Retina (tissue), 1 donor: ENCODE measurements at places on chromosomes 1 and 21.
A peak's percentile ranks its signal among the peaks of the same experiment; 100 is the strongest.

DNA sequence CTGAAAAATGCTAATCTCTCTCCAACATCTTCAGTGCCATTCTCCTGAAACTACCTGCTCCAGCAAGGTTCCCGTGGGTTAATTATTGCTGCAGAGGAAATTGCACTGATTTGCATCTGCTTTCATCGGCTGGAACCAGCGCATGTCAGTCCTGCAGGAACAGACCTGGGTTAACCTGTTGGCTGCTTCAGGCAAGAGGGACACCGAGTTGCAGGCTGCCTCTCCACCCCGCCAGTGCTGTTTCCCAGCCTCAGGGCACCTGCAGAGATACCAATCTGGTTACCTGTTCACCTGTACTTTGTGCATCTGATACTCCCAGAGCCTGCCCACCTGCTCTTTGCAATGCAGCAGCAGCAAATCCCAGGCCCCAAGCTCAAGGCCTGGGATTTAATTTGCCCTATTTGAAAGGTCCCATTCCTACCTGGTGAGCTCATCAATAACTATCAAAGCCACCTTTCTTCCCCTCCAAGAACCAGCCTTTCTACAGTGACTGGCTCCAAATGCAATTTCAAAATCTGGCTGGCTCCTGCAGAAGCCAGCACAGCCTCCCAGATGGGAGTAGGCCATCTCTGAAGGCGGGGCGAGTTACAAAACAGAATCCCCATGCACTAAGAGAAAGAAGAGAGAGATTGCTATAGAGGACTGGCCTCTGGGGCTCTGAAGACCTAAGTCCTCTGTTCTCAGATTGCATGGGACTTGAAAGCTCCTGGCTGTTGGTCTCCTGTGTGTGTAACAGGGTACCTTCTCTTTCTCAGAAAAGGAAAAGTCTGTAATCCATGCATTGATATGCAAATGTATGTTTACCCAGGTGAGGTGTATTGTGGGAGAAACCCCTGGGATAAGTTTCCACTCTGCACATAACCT is 67.8 kb downstream of the TOMM20 start:
- no peak for DNase-seq

DNA sequence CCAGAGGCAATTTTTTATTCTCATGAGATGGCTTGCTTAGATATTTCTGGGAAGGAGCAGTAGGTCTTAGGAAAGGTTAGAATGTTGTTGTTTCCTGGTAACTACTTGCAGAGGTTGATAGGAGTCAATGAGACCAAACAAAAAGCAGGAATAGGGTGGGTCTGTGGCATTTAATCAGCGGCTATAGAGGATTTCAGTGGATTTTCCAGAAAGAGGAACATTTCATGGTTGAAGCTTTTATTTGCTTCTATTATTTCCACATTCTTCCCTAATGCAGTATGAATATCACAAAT is 111.3 kb upstream of the PALMD start:
- no peak for DNase-seq

- no peak for DNase-seq
Measured at GRCh38 chr1:229812693-229813092, 186.6 kb downstream of the URB2 start.

- no peak for DNase-seq
Measured at GRCh38 chr1:156419854-156420204, 50.8 kb downstream of the RHBG start.

- no peak for DNase-seq
Measured at GRCh38 chr1:183105449-183105848, 80.6 kb upstream of the LAMC2 start.

DNA sequence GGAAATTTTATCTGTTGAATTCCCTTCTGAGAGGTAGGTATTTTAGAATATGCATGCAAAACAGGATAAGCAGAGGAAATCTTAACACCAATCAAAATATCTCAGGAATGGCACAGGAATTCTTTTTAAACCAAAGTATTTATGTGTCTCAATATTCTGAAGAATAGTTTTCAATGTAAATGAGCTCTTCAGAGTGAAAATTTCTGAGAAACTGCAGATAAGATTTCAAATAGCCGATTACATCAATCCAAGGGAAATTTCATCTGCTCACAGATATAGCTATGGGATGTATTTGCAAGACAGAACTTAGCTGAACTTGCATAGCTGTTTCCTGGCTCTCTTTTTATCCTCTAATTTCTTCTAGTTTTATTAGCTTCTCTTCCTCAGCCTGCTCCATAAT is 209.5 kb downstream of the GRIK1 start:
- DNase-seq = no peak

DNA sequence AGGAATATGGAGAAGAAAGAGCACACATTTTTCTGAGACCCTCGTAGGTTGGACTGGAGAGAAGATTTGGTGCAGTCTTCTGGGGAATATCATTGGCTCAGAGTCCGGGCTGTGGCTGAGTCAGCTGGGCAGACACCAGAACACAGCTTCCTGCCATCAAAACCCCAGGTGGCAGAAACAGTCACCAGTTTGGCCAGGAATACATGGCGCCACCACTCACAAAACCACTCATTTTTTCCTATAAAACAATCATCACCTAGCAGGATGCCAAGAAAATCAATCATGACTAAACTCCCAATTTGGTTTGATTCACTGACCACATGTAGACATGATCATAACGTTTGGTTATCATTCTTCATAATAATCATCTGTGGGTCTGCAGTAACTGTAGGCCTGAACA is 178.1 kb upstream of the PBX1 start:
- DNase-seq = no peak

DNA sequence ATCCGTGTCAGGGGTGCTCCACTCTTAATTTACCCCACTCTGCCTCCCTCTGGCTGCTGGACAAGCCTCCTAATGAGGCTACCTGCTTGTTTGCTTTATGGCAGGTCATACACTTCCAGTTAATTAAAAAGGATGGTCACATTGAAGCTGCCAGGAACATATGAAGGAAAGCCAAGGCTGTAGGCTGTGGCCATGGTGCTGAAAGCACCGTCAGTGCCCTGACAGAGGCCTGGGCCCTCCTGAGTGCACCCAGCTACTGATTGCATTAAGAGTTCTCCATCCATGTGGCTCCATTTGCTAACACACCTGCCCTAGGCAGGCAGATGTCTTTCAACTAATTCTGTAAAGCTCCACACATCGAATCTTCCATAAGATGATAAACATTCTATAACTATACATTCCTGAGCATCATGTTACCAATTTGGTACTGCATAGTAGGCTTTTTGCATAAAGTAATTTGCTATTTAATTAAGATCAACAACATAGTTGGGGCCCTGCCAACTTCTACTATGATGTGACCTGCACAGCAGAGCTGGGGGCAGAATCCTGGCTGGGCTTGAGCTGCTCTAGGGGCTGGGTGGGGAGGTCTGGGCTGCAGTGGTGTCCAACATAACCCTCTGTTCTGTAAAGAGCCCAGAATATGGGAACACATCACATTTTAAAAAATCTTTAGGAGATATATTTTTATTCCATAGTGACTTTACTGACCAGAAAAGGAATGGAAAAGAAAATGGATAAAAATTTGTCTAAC is 224.8 kb downstream of the SIPA1L2 start:
- no peak for DNase-seq

GRCh38 chr1:99766378-99766800 is at the start of gene FRRS1:
Gene FRRS1 (minus strand): TSS chr1:99766635. CDS start chr1:99748768, 17,867 bp downstream.
- DNase-seq = peak; percentile 60

GRCh38 chr1:56139836-56140235 is 439.5 kb downstream of the PLPP3 start:
- no peak for DNase-seq

- no peak for DNase-seq
Measured at GRCh38 chr1:235127732-235128455, 743 bp downstream of the TOMM20 start.

GRCh38 chr1:32761253-32761877 is 55.8 kb downstream of the YARS1 start:
- no peak for DNase-seq

- no peak for DNase-seq
Measured at GRCh38 chr21:44428281-44428960, 26.9 kb upstream of the LRRC3 start.

DNA sequence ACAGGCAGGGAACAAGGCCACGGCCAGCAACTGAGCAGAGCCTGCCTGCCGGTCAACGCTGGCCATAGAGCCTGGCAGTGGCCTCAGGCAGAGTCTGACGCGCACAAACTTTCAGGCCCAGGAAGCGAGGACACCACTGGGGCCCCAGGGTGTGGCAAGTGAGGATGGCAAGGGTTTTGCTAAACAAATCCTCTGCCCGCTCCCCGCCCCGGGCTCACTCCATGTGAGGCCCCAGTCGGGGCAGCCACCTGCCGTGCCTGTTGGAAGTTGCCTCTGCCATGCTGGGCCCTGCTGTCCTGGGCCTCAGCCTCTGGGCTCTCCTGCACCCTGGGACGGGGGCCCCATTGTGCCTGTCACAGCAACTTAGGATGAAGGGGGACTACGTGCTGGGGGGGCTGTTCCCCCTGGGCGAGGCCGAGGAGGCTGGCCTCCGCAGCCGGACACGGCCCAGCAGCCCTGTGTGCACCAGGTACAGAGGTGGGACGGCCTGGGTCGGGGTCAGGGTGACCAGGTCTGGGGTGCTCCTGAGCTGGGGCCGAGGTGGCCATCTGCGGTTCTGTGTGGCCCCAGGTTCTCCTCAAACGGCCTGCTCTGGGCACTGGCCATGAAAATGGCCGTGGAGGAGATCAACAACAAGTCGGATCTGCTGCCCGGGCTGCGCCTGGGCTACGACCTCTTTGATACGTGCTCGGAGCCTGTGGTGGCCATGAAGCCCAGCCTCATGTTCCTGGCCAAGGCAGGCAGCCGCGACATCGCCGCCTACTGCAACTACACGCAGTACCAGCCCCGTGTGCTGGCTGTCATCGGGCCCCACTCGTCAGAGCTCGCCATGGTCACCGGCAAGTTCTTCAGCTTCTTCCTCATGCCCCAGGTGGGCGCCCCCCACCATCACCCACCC is at the start of gene TAS1R3:
Gene TAS1R3 (plus strand): TSS at position 213 of the 898 bp plus-strand sequence. CDS start 66 bp downstream, at position 279.
- peak; percentile 48 for DNase-seq

GRCh38 chr1:240878631-240879030 is 266.7 kb upstream of the GREM2 start:
- DNase-seq = no peak

GRCh38 chr1:7298749-7299151 is 472.3 kb upstream of the VAMP3 start:
- DNase-seq = no peak

- no peak for DNase-seq
Measured at GRCh38 chr1:224504297-224505041, 69.9 kb upstream of the WDR26 start.

DNA sequence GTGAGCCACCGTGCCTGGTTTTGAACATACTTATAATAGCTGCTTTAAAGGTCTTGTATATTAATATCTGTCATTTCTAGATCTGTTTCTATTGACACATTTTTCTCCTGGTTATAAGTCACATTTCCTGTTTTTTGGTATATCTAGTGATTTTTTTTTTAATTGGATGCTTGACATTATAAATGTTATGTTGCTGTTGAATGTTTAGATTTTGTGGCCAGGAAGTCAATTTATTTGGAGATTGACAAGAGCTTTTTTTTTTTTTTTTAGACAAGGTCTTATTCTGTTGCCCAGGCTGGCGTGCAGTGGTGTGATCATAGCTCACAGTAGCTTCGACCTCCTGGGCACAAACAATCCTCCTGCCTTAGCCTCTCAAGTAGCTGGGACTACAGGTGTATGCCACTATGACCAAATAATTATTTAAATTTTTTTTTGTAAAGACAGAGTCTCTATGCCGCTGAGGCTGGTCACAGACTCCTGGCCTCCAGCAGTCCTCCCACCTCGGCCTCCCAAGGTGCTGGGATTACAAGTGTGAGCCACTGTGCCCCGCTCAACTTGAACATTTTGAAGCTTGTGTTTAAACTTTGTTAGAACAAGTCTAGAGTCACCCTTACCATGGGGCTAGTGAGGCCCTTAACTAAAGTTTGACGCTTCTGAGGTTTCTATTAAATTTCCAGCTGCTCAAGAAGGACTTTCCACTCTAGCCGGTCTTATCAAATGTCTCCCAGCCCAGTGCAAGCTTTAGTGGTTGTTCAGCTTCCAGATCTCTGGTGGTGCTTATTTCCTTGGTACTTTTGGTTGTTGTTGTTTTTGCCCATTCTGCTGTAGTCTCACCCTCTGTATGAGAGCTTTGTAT is 8.6 kb upstream of the CHI3L2 start:
- no peak for DNase-seq

- no peak for DNase-seq
Measured at GRCh38 chr1:24141311-24141997, 1.5 kb downstream of the IL22RA1 start.

DNA sequence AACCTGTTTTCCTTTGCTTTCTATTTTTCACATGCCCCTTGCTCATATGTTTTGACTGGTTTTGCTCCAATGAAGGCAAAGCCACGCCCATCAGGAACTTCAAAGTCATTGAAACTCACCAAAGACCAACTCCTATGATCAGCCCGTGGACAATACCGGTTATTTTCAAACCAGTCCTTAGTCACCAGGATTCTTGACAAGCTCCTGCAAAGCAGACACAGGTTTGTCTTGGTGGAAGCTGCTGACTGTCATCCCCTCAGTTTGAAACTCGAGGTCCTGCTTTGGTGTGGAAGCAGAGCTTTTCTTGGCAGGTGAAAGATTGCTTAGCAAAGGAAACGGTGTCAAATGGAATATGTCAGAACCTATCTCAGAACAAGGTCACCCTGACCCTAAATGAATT is 384.7 kb upstream of the CXADR start:
- no peak for DNase-seq

DNA sequence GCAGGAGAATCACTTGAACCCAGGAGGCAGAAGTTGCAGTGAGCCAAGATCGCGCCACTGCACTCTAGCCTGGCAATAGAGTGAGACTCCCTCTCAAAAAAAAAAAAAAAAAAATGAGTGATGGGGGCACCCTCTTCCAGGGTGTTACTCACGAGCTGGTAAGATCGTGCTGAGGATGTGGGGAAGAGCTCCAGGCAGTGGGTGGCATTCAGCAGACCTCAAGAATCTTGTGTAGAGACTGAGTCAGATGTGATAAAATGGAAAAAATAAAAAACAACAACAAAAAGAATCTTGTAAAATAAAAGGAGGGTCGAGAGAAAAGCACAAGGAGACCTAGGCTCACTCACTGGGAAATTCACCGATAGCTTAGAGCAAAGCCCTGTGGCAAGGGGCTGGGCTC is 38.5 kb downstream of the EPHA2 start:
- no peak for DNase-seq

DNA sequence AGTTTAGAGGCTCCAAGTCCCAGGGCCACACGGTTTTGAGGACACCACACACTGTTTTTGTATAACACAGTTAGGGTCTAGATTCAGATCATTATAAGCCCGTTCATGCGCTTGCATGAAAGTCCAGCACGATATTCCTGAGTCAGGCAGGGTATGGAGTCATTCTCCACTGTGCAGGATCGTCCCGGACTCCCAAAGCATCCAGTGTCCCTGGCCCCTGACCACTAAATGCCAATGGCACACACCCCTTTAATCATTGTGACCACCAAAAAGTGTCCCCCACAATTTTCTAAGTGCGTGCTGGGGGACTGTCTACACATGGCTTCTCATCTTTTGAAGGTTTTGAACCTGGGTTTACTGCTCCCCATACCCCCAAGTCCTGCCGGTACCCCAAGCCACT is 27.1 kb upstream of the PTPRF start:
- DNase-seq = no peak

- DNase-seq = no peak
Measured at GRCh38 chr1:37461698-37462436, 12.5 kb upstream of the ZC3H12A start.

- no peak for DNase-seq
Measured at GRCh38 chr1:83964153-83964552, 34.8 kb downstream of the TTLL7 start.

GRCh38 chr1:181562395-181562794 is 79.1 kb downstream of the CACNA1E start:
- DNase-seq = no peak
